CD8-positive, alpha-beta memory T cell (primary cell): ENCODE measurements at places on chromosomes 6 and 20. TPM values are rescaled to one million over a fixed set of nuclear protein-coding genes. Genes with fewer than 3 reads are reported as not detected.

Gene OLIG3
- not detected for polyA plus RNA-seq

Gene HUS1B
- 0.94 TPM for polyA plus RNA-seq

Gene SEL1L2
- polyA plus RNA-seq: not detected

DNA sequence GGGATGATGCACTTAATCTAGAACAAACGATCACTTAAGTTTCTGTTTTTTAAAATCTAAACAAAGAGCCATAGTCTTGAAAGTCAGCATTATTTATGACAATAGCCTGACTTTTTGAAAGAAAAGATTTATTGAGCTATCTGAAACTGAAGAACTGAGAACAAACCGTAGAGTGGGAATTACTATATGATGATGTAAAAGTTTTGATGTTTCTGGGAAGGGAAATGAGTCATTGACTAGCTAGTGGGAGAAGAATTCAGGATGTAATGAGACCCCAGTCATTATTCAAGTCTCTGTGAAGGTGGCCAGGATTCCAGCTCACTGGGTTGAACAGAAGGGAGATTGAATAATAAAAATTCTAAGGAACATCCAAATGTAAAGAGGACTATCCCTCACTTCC lies 83.4 kb upstream of the FABP7 start:
- H3K27me3 ChIP-seq: no peaks in the 10 kb centered on the region
- no peak overlapping the region for H3K4me3 ChIP-seq
- no peak overlapping the region for H3K27ac ChIP-seq
- H3K36me3 ChIP-seq: no peaks in the 10 kb centered on the region
- no peak for DNase-seq

DNA sequence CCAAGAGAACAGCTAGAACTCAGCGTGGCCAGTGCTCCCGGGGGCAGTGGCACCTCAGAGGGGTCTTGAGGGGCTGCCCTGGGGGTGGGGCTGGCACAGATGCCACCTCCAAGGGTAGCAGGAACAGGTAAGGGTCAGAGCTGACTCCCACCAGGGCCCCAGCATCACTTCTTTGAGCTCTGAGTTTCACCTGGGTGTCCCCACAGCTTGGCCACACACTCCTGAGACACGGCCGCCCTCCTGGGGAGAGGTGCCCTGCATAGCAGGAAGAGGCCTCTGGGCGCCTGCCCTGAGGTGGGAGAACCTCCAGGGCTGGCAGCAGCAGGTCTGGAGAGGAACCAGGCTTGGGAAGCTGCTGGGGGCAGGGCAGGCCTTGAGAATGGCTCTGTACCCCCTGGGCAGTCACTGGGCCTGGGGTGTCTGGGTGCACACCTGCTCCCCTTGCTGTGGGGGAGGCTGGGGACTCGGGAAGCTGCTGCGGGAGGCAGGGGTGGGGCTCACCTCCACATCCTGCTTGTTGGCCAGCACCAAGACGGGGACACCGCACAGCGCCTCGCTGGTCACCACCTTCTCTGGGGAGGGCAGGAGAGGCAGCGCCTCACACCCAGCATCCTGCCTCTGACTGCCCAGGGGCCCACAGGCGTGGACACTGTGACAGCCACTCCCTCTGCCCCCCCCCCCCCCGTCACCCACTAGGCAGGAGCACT lies 5.0 kb downstream of the TNFRSF6B start:
- no peak for DNase-seq
- H3K27me3 ChIP-seq: no peaks in the 10 kb centered on the region
- peaks cover 21% of the 10 kb centered on the region for H3K36me3 ChIP-seq
- no peak overlapping the region for H3K4me3 ChIP-seq

- DNase-seq: peak; percentile 27
- H3K36me3 ChIP-seq: peaks cover 4% of the 10 kb centered on the region
- H3K27ac ChIP-seq: peak overlapping the region; percentile 85
- peaks cover 33% of the 10 kb centered on the region for H3K4me1 ChIP-seq
- peak overlapping the region; percentile 73 for H3K4me3 ChIP-seq
These were observed 526 bp downstream of the SOD2 start for GRCh38 chr6:159692303-159693127.

- H3K27ac ChIP-seq: no peak overlapping the region
- DNase-seq: no peak
- no peak overlapping the region for H3K4me3 ChIP-seq
- H3K27me3 ChIP-seq: no peaks in the 10 kb centered on the region
- H3K36me3 ChIP-seq: no peaks in the 10 kb centered on the region
- no peaks in the 10 kb centered on the region for H3K4me1 ChIP-seq
These were observed 177.1 kb upstream of the MAP3K7 start for GRCh38 chr6:90764001-90764400.

Gene COL21A1
- polyA plus RNA-seq: not detected

- no peak overlapping the region for H3K4me3 ChIP-seq
- no peaks in the 10 kb centered on the region for H3K36me3 ChIP-seq
- no peaks in the 10 kb centered on the region for H3K4me1 ChIP-seq
- H3K27ac ChIP-seq: no peak overlapping the region
- no peak for DNase-seq
These were observed 285.2 kb downstream of the FOXC1 start for GRCh38 chr6:1894954-1895353.

Gene UST
- 2.4 TPM for polyA plus RNA-seq

Gene NKX2-2
- polyA plus RNA-seq: not detected

Gene GLP1R
- polyA plus RNA-seq: not detected

DNA sequence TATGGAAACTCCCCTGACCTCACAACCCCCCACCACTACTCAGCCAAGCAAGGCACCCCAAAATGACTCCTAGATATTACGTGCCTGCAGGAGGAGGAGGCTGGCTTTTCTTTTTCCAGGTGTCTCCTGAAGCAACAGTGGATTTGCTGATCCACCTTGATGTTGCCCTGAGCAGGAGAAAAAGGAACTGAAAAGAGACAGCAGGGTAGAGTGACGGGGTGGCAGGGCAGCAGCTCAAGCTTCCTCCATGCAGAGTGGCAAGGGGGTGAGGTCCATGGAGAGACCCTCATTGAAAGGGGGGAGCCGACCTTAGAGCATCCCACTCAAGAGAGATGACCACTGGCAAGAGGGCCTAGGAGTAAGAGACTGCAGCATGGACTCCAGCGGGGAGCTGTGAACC lies 112.0 kb upstream of the SIRPA start:
- H3K27me3 ChIP-seq: peaks cover 8% of the 10 kb centered on the region
- no peak overlapping the region for H3K27ac ChIP-seq
- no peaks in the 10 kb centered on the region for H3K36me3 ChIP-seq
- no peaks in the 10 kb centered on the region for H3K4me1 ChIP-seq
- no peak for DNase-seq

GRCh38 chr6:30884521-30885480 lies 482 bp downstream of the DDR1 start:
- DNase-seq: peak; percentile 59
- peaks cover 34% of the 10 kb centered on the region for H3K4me1 ChIP-seq
- no peaks in the 10 kb centered on the region for H3K27me3 ChIP-seq
- H3K4me3 ChIP-seq: peak overlapping the region; percentile 62
